Stimulated activated CD4-positive, alpha-beta T cell treated with anti-CD3 and anti-CD28 coated beads, Interleukin-12 subunit alpha, Interleukin-12 subunit beta, amount 100 ng/mL, for 4 hours (primary cell): ENCODE measurements at places on chromosomes 3 and 15.

- DNase-seq, result no peak
Measured at GRCh38 chr3:187518616-187519015, 150.4 kb downstream of the RTP4 start.

GRCh38 chr3:109887293-109887692 lies 549.9 kb upstream of the DPPA4 start:
- no peak for DNase-seq

- no peak for DNase-seq
Measured at GRCh38 chr3:127792541-127793292, 29.6 kb downstream of the MGLL start.

DNA sequence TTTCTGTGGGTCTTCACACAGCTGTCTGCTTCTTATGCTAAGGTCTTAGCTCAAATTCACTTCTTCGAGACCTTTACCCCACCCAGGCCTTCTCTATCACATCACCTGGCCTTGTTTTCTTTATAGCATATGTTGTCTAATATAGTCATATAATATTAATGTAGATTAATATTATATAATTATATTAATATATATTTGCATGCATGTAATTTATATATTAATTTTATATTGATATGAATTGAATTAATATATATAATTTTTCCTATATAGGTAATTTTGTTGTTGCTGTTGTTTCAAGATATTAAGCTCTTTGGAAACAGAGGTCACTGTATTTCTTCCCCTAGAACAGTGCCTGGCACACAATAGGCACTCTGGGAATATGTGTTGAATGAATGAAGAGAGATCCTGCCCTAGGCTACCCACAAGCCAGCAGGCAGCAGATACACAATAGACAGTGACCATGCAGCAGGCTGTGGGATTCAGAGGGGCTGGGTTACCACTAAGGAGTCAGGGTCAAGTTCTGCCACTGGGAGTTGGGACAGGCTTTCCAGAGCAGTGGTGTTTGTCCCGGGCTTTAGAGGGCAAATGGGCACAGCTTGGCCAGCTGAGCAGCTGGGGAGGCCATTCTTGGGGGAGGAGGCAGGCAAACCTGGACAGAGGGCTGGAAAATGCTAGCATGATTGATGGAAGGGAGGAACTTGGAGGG lies 126.3 kb downstream of the DNAJB8 start:
- DNase-seq, result no peak

GRCh38 chr3:156727519-156728205 lies 53.3 kb downstream of the TIPARP start:
- DNase-seq, result no peak

GRCh38 chr15:35491999-35492398 lies 54.0 kb downstream of the DPH6 start:
- DNase-seq, result no peak

- DNase-seq, result no peak
Measured at GRCh38 chr15:99564221-99565048, 1.3 kb upstream of the MEF2A start.

- no peak for DNase-seq
Measured at GRCh38 chr3:61226166-61226686, 25.0 kb downstream of the FHIT start.

- DNase-seq, result no peak
Measured at GRCh38 chr3:23270423-23270822, 67.3 kb downstream of the UBE2E2 start.

DNA sequence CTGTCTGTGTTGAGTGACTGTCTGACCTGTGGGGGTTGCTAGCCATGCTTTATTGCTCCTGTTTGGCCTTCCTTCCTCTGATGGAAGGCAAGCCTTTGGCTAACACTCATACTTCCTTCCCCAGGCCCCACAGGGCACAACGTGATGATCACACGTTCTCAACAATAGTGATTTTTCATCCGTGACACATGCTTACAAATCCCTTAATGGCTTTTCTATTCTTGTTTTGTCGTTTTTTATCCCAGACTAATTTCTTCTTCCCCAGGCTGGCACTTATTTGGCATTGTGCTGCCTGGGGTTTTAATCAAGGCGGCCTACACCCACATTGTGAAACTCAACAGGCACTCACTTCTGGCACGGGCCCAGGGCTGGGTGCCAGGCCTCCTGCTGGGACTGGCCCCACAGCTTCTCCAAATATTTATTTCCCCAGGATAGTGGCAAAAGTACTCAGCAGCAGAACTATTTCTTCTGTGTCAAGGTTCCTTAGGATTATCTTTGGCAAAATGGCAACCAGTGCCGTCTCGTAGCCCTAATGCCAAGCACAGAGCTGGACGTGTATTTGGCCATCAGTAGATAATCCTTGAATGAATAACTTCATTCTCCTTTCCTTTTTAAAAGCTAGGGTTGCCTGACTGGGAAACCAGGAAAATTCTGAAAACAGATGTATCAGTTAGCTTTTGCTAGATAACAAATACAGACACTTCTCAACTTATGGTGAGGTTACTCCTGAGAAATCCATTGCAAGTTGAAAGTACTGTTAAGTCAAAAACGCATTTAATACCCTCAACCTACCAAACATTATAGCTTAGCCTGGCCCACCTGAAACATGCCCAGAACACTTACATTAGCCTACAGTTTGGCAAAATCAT lies 30.6 kb downstream of the CMTM7 start:
- DNase-seq, result no peak

- DNase-seq, result no peak
Measured at GRCh38 chr3:16067837-16068471, 106.5 kb upstream of the GALNT15 start.

GRCh38 chr3:128548426-128549282 lies 55.7 kb upstream of the GATA2 start:
- DNase-seq, result no peak

- no peak for DNase-seq
Measured at GRCh38 chr15:76575274-76575673, 238.7 kb downstream of the ISL2 start.

- no peak for DNase-seq
Measured at GRCh38 chr15:74613953-74614743, 1.5 kb upstream of the CLK3 start.

GRCh38 chr15:32888221-32888761 lies 170.5 kb downstream of the GREM1 start:
- no peak for DNase-seq

GRCh38 chr15:53591041-53591440 lies 168.4 kb downstream of the WDR72 start:
- DNase-seq, result no peak

- no peak for DNase-seq
Measured at GRCh38 chr15:94844538-94845389, 613.4 kb downstream of the MCTP2 start.

DNA sequence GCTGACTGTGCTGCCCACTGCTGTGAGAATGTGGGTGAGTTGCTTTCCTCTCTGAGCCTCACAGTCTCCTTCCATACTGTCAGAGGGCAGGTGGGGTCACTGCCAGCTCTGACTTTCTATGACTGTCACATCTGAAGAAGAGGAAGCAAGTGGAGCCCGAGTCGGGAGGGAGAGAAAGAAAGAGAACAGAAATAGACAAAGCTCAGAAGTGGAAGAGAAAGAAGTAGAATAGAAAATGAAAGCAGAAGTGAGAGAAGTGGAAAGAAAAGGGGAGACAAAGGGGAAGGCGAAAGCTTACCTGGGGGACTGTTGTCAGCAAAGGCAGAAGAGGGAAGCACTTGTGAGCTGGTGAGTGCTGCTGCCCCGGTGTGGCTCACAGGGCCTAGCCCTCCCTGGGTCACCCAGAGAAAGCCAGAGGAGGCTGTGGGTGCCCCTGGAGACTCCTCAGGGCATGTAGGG lies 57.9 kb downstream of the EPHB1 start:
- no peak for DNase-seq

DNA sequence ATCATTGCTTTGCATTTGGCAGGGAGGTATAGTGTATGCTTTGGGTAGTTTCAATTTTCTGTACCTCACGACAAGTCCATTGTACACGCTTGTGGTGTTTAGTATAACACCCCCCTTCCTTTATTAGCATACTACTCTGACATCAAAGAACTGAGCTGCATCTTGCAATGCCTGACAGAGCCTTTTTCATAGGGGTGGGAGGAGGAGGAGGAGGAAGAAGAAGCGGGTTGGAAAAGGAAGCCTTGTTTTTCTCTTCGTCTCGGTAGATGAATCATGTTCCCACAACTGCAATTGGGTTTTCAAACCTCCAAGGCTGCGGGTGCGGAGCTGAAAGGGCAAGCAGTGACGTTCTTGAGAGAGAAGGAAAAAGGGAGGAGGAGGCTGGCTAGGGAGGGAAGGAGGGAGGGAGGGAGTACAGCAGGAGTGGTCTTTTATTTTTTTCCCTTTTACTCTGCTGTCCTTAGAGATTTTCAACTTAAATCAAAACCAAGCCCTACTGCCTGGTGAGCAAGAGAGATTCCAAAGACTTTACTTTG lies 175.7 kb downstream of the KLHL25 start:
- peak; percentile 49 for DNase-seq

DNA sequence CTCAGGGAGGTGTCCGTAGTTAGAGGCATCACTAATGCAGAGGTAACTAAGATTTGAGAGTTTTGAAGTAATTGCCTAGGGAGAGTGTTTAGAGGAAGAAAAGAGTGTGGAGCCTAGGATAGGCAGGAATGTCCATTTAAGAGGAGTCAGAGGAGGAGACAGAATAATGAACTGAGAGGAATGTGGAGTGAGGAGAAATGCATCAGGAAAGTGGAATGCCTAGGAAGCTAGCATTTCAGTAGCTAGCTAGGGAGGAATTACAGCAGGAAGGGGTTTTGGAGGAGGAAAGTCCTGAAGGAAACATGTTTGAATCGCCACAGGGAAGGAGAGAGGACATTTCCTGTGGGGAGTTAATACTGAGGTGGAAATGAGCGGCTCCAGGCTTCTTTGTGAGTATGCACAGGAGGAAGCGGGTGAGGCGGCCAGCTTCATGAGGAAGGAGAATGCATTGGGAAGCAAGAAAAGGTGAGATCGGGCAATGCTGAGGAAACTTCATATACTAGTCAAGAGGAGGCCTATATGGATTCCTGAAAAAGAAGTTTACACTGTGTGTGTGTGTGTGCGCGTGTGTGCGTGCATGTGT lies 154.3 kb downstream of the TMEM108 start:
- DNase-seq, result no peak

DNA sequence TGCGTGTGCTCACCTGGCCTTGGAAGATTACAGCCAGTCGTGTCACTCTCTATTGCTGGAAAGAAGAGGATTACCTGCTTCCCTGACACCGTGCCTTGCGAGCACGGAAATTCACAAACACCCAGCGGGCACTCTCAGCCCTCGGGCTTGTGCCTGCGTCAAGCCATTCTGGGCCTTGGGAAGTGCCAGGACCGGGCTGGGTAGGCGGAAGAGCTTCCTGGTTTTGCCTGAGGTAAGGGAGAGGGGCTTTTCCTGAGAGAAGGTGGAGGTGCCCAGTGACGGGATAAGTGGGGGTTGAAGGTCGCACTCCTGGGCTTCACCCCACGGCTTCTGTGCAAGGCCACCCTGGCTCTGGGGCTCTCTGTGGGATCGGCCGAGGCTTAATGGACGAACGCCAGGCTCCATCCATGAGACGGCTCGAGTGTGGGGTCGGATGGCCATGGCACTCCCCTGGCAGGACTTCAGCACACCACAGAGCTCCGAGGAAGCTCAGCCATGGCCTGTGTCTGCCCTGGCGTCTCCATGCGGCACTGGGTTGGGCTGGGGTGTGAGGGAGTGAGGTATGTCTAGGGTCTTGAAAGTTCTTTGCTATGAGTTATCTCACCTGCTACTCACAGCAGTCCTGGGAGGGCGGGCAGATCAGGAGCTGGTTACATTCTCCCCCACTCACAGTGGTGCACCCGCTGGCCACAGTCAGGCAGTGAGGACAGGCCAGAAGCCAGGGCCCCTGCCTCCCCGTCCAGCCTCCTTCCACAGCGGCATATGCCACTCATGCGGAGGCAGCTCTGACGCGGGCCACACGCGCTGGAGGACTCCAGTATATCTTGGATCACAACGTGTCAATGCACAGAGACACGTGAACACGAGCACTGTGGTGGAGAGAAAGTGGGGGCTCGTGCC lies 209.0 kb downstream of the XXYLT1 start:
- no peak for DNase-seq

DNA sequence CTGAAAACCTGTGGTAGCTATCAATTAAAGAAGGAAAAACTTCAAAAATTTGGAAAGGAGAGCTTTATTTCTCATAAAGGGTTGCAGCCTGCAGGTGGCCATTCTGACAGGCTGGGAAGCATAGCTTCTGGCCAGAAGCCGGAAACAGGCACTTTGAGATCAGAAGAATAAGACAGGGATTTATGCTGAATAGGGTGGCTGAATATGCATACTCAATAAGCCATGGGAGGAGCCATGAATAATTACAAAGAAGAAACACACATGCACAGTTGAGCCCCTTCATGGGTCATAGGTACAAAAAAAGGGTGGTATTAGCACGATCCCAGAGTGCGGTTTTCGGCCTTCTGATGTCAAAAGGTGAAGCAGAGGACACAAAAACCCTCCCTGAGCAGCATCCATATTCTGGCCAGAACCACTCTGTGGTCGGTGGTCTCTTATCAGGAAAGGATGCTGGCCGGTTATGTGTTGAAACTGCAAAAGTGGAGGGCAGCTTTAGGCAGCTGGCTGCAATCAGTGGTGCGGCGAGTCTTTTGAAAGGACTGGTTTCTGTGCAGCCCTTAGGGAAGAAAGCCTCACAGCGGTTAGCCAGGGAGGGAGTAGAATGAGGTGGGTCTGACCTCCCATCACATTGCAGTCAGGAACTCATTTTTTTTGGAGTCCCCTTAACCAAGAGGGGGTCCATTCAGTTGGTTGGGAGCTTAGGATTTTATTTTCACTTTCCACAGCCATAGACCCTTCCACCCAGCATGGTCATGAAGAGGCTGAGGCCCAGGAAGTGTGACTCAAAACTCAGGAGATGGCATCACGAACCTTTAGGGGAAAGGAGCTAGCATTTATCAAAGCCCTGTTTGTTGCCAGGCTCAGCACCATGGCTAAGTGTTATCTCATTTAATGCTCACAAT lies 34.7 kb upstream of the CCDC174 start:
- no peak for DNase-seq

DNA sequence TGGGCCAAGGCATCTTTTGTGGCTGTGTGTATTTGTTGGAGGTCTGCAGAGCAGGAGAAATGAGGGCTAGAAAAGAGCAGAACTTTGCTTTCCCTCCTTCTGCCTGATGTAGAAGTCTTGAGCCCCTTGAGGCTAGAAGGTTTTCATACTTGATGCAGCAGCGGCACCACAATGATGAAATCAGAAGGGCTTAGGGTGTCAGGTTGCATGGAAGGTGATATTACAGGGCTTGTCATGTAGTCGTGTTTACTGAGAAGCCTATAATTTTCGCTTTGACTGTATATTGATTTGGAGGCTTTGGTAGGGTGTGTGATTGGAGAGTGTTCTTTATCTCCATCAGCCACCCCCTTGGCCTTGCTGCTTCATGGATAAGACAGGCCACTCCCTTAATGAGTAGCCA lies 339.8 kb downstream of the THSD4 start:
- no peak for DNase-seq

GRCh38 chr3:125147491-125147820 lies 65.1 kb downstream of the SLC12A8 start:
- DNase-seq, result no peak

DNA sequence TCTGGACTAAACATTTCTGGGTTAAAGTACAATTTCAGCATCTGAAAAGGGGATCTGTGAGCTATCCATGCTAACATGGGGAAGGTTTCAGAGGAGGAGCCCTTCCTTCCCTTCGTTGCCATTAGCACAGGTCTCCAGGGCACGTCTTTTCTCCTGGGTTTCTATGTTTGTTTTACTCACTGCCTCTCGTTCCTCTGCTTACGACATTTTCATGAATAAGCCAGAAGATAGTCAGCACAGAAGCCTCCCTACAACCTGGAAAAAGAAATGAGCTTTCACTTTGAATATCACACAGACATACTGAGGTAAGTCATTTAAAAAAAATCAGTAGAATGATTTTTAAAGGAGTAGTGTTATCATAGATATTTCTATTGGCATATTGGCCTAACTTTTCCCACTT lies 117.2 kb upstream of the KCNMB2 start:
- DNase-seq, result no peak

GRCh38 chr15:61102281-61102680 lies 126.8 kb downstream of the RORA start:
- DNase-seq, result no peak
